Activated CD4-positive, alpha-beta T cell treated with anti-CD3 and anti-CD28 coated beads, Interleukin-2, amount 50 U/mL, for 24 hours (primary cell): ENCODE measurements at places on chromosomes 3 and 15.

- no peak for DNase-seq
Observed at GRCh38 chr15:26070095-26070532, 207.0 kb upstream of the ATP10A start.

DNA sequence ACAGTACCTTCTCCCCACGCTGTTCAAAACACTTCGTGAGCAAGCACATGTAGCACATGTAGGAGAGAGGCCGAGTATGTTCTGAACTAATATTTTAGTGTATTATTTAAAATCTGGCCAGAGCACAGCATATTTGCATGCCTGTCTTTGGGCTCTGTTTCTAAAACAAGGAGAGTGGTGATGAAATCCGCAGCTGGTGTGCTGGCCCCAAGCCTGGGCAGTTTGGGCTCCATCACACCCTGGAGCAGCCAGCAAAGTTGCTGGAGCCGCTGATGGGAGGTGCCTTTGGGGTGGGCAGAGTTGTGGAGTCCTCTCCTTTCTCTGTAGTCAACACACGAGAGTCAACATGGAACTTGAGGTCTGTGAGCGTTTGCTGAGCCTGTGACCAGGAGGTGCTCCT lies 116.6 kb downstream of the SLCO3A1 start:
- no peak for DNase-seq

DNA sequence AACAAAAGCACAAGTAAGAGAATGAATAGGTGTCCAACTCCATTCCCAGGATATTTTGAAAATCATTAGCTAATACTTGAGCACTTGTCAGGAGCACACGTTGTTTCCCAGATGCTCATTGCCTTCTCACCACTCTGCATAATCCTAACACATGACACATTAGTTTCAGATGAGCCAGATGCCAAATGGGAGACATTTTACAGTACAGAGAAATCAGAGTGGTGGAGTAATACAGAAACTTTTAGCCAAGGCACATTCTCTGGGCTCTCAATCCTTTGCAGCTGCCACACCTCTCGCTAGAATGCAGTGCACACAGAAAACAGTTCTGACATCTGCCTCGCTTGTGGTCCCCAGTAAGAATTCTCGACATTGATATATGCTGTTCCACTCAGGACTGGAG lies 76.6 kb downstream of the P3H2 start:
- DNase-seq, result no peak

GRCh38 chr15:43871835-43872234 lies 45.0 kb downstream of the WDR76 start:
- DNase-seq, result no peak

GRCh38 chr3:59754456-59755129 lies 704.8 kb upstream of the CFAP20DC start:
- DNase-seq, result no peak

- DNase-seq, result no peak
Observed at GRCh38 chr3:17836919-17837318, 94.5 kb upstream of the TBC1D5 start.

DNA sequence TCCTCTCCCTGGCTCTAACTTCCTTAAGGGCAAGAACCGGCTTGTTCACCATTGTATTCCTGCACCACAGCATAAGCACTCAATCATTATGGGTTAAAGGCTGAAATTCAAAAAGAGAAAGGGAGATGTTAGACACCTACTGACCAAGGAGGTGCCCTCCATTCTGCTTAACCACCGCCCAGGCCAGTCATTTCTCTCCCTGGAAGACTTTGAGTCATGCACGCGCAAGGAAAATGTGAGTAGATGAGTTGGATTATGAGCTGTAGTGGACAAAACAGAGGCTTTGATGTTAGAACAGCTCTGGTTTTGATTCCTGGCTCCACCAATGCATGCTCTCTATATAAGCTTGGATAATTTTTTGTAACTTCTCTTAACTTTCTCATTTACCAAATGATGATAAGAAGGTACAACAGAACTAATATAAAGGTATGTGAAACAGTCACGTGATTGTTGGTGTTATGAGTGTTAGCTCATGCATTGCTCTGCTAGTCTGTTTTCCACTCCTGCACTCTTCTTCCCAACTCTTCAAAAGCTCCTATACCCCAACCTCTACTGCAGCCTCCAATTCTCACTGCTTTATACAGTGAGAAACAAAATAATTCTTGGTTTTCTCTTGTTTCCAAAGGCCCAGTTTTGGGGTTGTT lies 148.4 kb upstream of the ATP11B start:
- no peak for DNase-seq

GRCh38 chr3:45112939-45113338 lies 33.2 kb downstream of the CDCP1 start:
- no peak for DNase-seq

- no peak for DNase-seq
Observed at GRCh38 chr3:48598323-48599076, 3.4 kb upstream of the COL7A1 start.

GRCh38 chr3:354432-354831 lies 157.9 kb downstream of the CHL1 start:
- peak; percentile 8 for DNase-seq

GRCh38 chr15:47294765-47295259 lies 422.5 kb upstream of the SEMA6D start:
- no peak for DNase-seq

DNA sequence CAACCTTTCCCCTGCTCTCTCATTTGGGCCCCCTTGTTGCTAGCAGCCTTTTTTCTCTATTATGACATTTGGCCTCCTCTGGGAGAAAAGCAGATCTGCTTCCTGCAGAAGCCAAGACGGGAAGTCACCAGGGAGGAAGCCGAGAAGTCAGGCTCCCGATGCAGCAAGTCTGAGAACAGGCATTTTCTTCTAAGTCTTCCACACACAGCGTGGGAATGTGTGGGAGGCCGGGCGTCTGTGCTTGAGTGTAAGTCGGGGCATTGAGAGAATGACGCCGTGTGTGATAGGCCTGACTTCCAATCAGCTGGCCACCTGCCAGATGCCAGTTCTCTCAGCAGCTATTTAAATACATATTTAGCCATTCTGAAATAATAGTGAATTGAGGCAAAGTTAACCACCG lies 75.8 kb upstream of the FAM98B start:
- DNase-seq, result no peak

DNA sequence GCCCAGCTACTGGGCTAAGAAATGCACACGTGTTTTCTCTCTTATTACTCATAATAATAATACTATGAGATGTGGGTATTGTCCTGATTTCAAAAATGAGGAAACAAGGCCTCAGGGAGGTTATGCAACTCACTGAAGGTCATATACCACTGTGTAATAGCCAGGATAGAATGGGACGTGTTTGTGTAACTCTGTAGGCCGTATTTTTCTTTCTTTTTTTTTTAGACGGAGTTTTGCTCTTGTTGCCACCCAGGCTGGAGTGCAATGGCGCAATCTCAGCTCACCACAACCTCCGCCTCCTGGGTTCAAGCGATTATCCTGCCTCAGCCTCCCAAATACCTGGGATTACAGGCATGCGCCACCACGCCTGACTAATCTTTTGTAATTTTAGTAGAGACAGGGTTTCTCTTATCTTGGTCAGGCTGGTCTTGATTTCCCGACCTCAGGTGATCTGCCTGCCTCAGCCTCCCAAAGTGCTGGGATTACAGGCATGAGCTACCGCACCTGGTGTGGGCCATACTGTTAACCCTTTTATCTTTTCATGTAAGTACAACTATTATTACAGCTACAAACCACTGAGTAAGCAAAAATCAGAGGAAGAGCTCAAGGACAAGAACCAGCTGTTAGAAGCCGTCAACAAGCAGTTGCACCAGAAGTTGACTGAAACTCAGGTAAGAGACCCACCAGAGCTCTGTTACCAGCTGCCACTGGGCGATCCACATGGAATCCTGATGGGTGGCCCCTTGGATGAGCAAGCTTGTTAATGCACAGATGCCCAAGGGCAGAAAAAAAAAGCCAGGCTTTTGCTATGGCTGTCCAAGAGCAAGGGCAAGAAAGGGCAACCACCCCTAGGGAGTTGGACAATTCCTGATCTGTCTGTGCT lies 6.7 kb downstream of the KNSTRN start:
- DNase-seq, result no peak

- DNase-seq, result no peak
Observed at GRCh38 chr15:63067976-63068743, 25.6 kb downstream of the TPM1 start.

- no peak for DNase-seq
Observed at GRCh38 chr3:146090521-146090920, 70.5 kb downstream of the PLOD2 start.

- no peak for DNase-seq
Observed at GRCh38 chr15:38864827-38865581, 300.4 kb upstream of the RASGRP1 start.

GRCh38 chr15:40591389-40591788 lies 2.7 kb upstream of the KNL1 start:
- no peak for DNase-seq

DNA sequence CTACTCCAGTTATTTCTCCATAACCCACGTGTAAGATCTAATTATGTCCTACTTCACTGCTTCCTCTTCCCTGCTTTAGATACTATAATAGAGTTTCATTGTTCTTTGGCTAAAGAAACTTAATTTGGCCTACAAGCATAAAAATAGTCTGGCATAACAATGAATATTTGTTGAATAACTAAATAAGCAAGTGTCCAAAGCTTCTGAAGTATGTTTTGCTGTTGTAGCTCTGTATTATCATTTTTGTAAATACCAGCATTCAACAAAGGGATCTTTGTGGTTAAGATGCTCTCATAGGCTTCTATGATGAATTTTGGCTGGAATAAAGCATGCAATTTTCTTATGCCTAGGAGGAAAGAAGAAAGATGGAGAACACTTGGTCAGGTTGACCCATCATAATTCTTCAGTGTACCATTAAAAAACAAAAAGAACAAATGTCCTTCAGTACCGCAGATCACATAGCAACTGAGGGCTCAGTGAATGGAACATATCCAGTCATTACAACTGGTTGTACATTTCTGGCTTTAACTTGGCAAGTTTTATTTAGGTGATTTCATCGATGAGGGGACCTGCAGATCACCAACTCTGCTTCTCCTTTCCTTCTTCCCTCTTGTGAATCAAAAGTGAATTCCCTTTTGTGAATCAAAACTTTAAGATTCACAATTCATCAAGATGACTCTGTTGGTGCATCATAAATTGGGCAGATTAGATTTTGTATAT lies 465.9 kb upstream of the TGFBR2 start:
- no peak for DNase-seq

- DNase-seq, result no peak
Observed at GRCh38 chr15:22735781-22736180, 50.7 kb upstream of the NIPA1 start.

- no peak for DNase-seq
Observed at GRCh38 chr3:144426366-144426765, 454.7 kb downstream of the DIPK2A start.
